IPS DF 19.7 (cell line): ENCODE measurements at places on chromosomes 3 and 15.
A peak's percentile ranks its signal among the peaks of the same experiment; 100 is the strongest.

DNA sequence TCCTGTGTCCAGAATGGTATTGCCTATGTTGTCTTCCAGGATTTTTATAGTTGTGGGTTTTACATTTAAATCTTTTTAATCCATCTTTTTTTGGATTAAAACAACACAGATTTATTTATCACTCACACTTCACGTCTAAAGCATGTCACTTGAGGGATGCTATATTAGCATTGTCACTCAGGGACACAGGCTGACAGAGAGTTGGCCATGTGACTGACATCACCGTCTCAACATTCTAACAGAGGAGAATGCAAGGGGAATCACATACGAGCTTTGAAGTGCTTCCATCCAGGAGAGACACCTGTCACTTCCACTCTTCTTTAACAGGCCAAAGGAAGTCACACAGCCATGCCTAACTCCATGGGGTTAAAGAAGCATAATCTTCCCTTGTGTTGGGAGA, 204.6 kb upstream of the AZI2 start:
- DNase-seq, result no peak

GRCh38 chr3:31561891-31562290, 29.2 kb downstream of the STT3B start:
- DNase-seq, result no peak

DNA sequence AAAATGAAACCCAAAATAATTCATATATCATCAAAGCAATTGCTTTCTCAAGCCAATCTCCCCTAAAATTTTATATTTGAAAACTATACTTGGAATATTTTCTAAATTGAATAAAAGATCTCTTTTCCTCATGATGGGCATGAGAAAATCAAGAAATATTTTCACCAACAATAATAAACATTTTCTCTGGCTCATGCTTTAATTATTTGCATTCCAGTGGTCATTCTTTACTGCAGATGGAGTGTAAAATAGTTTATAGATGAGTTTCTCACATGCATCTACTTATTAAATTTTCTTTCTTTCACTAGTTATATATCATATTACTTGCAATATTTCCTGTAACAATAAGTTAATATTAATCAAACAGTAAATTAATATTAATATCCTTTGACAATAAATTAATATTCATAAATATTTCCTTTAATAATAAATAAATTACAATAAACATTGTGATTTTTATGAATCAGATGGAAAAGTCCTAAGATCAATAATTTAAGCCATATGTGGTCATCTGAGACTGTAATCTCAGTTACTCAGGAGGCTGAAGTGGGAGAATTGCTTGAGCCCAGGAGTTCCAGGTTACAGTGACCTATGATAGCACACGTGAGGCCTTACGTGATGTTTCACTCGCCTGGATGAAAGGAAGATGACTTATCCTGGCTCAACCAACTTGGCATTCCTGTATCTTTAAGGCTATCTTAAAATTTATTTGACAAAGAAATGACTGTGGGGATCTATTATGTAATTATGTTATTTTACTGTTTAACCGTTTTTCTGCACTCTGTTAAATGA, 958.8 kb downstream of the ZPLD1 start:
- no peak for DNase-seq

DNA sequence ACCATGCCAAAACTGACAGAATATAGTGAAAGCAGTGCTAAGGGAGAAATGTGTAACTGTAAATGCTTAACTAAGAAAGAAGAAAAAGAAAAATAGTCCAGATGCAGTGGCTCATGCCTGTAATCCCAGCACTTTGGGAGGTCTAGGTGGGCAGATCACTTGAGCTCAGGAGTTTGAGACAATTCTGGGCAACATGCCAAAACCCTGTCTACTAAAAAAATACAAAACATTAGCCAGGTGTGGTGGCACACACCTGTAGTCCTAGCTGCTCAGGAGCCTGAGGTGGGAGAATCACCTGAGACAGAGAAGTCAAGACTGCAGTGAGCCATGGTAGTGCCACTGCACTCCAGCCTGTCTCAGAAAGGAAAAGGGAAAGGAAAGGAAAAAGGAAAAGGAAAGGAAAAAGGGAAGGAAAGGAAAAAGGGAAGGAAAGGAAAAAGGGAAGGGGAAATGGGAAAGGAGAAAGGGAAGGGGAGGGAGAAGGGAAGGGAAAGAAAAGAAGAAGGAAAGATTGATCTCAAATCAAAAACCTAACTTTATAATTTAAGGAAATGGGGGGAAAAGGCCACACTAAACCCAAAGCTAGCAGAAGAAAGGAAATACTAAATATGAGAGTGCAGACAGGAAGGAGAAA, 20.3 kb downstream of the C3orf33 start:
- DNase-seq, result no peak

DNA sequence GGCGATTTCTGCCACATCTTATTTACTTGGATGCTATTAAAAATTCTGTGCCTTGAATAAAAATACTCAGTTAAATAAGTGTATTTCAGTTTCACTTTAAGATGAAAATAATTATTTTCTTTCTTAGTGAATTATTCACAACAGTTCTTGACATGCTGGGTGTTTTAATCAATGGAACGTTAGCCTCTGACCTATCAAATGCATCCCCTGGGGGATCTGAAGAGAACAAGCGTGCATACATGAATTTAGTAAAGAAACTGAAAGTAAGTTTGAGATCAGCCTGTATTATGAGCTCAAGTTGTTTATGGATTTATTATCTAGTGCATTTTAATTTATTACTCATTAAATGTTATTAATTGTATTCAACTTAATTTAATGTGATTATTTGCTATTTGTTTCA, 597 bp downstream of the P2RY12 start:
- DNase-seq, result no peak

GRCh38 chr3:119408243-119408950, 55.0 kb downstream of the TMEM39A start:
- DNase-seq, result no peak

GRCh38 chr3:176328198-176328597, 869.1 kb downstream of the TBL1XR1 start:
- DNase-seq, result no peak

DNA sequence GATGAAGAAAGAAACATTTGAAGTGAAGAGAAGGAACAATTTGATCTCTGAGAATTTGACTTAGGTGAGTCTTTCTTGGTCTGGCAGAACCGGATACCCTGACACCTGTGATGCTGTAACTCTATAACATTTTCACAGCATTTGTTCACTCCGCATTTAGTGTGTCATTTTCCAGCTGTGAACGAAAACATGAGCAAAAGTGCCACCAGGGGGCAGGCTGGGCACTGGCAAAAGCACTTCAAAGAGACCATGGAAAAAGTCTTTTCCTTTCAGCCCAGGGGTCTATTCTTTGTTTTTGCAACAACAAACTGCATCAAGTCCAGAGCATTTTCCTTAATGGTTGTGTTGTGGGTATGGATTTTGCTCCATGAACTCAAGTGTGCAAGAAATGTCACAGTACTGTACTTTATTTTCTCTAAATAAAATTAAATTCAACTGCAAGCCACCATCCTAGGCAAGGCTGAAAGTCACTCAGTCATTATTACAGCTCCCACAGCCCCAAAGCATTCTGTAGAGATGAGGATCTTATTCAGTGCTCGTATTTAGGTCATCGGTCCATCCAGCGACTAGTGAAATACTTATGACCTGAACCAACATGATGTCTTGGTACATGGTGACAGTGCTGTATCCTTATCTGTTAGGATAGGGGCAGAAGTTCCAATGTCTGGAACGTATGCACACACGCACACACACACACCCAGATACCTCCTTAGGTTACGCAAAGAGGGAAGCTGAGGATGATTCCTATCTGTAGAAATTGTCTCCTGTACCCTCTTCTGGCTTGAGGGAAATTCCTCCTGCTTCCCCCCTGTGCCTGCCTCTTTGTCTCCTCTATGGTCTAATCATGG, 125.5 kb downstream of the GADL1 start:
- DNase-seq, result no peak

GRCh38 chr3:74415731-74416130, 198.7 kb downstream of the CNTN3 start:
- DNase-seq, result peak; percentile 65

GRCh38 chr15:78630886-78631633, 9.9 kb downstream of the CHRNB4 start:
- DNase-seq, result no peak

DNA sequence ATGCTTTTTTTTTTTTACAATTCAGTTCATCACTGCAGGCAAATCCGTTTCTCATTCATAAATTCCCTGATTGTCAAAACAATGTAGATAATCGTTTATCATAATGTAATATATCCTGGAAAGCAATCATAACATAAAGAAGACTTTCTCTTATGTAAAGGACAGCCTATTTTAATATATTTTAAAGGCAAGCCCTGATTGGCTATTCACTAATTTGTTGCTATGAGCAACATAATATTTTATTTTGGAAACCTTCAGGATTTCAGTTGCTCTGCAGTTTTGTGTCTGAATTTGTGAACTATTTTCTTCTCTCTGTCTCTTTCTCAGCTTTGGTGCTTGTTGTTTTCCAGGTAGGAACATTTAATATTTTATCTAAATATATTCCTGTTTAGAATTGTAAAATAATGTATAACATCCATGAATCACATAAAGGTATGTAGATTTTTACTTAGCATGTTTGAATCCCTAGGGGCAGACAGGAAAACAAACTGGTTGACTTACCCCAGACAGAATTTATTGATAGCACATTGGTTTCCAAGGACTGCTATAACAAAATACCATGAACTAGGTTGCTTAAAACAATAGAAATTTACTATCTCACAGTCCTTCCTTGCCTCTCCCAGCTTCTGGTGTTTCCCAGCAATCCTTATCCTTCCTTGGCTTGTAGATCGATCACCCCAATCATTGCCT, 253.5 kb downstream of the CDIN1 start:
- DNase-seq, result no peak

DNA sequence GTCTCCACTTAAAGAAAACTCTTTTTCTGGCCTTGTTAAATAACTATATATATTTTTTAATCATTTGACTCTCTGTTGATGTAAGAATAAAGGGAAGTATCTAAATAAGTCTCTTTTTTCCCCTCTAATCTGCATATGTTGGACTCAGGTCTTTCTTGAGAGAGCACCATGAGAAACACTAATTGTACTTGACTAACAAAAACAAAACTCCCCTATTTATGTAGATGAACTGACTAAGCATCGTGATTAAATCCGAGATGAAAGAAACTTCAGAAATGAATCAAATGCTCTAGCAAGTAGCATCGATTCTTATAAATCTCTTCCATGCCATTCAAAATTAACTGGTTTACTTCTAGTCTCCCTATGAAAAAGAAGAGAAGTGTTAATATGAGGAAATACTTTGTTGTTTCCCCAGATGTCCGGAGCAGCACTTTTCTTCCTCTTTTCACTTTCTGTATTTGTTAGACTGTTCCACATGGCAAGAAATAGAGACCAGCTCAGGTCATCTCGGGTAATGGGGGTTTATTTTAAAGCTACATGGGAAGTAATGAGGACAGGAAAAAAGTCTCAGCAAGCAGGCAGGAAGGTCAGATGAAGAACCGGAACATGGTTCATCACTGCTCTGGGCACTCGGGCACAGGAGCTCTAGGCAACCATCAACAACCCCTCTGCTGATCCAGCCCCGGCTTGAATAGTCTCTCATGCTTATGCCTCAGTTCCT, 288.3 kb downstream of the CNTN6 start:
- no peak for DNase-seq

DNA sequence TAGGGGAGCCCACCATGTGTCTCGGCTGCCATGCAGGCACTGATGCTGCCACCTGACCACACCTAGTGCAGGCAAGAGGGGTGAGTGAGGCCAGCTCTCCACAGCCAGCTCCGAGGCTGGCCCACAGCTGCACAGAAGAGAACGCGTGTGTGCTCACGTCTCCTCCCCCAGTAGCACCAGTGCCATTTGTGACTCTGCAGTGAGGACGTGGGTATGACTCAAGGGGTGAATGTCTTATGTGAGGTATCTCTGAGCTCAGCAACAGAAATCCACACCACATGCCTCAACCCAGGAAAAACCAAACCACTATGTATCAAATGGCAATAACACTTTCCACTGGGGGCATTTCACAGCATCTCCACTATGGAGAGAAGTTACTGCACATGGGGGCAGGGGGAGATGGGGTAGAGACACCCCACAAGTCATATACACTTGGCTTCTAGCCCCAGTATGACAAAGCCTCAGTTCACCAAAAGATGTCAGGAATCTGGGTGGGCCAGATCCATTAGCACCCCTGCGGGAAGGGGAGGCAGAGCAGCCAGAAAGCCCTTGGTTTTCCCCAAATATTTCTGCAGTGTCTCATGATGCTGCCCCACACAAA, 87.6 kb downstream of the LRIG1 start:
- no peak for DNase-seq

DNA sequence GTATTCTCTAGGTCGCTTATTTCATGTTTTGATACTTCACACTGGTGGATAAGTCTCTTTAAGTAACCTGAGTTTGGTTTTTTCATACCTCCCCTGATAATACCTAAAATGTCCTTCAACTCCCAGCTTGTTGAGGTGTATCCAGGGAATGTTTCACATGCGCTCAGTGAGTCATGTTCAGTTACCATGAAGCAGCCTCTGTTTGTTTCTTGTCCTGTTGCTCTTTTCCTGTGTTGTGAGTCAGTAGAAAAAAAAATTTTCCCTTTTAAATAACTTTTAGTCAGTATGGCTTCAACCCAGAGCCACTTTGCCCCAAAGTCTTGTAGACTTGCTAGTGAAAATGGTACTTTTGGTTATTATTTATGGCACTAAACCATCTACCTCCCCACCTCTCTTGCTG, 278.4 kb upstream of the ZPLD1 start:
- DNase-seq, result no peak

GRCh38 chr15:60128710-60129109, 124.6 kb downstream of the FOXB1 start:
- peak; percentile 52 for DNase-seq

GRCh38 chr3:118641608-118642007, 393.0 kb downstream of the IGSF11 start:
- peak; percentile 83 for DNase-seq

DNA sequence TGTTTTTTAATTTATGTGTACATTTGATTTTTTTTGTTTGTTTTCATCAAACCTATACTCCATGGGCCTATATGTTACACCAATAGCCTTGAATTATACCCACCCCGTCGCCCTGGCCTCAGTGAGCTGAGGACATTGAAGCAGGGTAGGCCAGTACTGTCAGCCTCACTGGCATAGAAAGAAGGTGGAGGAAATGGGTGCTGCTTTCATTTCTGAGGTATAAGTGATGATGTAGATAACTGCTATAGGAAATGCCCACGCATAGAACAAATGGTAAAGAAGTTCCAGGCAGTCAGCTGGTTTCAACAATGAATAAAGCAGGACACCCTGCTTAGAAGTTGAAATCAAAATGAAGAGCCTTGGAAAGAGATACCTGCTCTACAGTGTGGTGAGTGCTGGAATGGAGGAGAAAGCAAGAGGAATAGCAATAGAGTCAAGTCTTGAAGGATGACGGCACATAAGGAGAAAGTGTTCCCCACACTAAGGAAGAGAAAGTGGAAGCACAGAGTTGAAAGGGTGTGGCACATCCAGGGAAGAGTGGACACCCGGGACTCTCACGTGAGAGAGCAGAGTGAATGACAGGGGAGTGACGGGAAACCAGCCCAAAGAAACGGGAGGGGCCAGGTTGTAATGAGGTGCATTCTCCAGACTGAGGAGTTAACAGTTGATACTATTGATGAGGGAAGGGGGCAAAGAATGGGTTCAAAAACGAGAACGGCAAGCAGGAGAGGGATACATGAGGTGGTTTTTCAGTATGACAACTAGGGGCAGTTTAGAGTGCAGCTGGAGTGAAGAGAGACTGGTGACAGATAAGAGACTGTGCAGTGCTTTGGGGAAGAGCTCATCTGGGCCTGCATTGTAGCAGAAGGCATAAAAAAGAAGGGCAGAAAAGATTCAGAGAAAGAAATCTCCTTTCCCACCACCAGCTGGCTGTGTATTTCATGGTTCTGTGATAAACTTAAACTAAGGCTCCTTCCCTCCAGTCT, 70.5 kb downstream of the KLHL25 start:
- no peak for DNase-seq

- DNase-seq, result no peak
These were observed 19.6 kb downstream of the DMXL2 start for GRCh38 chr15:51603002-51603401.
